ENCODE measurements at places on chromosomes 12 and 14.

- DNase-seq, result no peak
Measured at GRCh38 chr14:65686761-65687160, 274.2 kb downstream of the FUT8 start.

DNA sequence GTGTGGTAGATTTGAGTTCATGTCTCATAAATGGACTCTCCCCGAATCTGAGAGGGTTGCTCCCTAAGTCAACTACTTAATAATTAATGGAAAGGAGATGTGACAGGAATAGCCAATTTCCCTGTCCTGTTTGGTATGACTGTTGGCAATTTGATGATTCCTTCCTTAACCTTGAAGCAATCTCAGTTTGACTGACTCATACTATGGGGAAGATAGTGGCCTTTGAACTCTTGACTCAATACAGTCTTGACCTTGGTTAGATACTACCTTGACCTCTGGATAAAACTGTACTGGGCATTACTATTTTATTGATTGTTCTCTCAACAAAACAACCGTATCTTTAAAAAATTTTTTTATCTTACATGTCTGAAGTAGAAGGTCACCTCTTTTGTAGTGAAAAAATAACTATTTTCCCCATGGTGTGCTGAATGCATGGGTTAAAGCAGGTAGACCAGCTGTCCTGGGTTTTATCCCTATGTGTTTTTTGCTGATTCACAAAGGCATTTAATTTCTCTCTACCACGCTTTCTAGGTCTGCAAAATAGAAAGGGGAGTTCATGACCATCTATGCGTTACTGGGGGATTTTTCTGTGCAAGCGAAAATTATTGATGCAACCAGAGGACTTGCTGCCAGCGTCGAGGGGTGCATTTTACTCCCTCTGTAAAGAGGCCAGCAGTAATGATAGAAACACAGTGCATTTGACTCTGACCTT is 80.1 kb downstream of the ETV6 start:
- no peak for DNase-seq

DNA sequence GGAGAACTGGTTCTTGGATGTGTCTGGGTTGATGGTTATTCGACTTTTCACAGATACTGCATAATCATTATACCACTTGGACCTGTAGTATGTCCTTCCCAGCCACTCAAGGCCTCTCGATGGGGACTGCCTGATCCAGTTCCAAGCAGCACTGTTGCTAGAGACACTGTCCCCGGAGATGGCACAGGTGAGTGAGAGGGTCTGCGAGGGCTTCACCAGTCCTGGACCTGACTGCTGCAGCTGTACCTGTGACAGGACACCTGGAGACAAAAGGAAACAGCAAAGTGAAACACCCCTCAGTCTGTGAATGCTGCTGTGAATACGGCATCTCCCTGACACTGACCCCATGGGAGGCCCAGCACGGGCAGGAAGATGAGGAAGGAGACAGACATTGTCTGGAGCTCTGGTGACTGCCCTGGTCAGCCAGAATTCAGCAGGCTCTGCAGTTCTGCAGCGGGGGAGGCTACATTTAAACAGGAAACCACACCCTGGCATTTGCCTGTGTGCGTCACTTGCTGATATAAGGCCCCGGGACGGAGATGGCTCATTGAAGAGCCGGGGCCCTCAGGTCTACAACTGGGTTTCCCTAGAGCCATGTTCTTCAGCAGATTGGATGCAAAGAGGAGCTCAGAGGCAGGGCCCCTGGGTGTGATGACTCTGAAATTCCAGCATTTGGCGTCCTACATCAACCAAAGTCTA is 413.6 kb downstream of the TMEM121 start:
- DNase-seq, result no peak

GRCh38 chr12:125919856-125920470 is 854.7 kb downstream of the AACS start:
- DNase-seq, result no peak

- DNase-seq, result no peak
Measured at GRCh38 chr14:60640859-60641741, 8.2 kb downstream of the SIX1 start.

GRCh38 chr12:89880690-89881350 is 172.2 kb upstream of the ATP2B1 start:
- DNase-seq, result no peak

DNA sequence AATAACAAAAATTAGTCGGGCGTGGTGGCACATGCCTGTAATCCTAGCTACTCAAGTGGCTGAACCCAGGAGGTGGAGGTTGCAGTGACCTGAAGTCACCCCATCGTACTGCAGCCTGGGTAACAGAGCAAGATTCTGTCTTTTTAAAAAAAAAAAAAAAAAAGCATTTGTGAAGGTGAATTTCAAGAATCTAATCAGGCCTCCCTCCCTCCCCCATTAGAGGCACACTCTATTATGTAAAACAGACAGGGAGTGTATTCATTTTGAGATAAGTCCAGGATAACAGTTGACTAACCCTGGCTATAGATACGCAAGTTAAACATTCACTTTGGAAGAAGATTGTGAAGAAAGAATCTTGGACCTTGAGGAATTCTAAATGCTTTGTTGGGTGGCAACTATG is 2.9 kb downstream of the RESF1 start:
- no peak for DNase-seq

DNA sequence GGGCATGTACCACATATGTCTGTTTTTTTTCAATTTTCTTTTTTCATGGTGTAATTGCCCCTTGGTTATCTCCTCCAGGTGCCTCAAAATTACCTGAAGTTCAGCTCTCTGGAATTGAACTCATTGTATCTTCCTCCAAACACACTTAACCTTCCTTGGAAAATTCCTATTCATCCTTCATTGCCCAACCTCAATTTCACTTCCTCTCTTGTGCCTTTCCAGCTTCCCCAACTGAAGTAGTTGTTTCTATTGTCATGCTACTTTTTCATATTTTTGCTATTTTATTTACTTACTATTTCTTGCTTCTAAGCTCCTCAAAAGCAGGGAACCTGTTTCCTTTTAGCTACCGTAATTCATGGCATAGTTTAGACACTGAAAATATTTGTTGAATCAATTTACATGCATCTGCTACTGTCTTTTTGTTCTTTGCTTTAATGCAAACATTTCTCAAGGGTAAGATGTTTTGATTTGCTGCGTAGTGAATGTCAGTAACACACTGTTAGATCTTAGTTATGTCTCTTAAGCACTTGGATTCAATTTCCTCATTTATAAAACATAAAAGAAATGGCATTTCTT is 37.0 kb upstream of the STXBP6 start:
- no peak for DNase-seq

Data from hepatic stellate cell (primary cell).